ENCODE measurements at places on chromosomes 12 and 14.

- DNase-seq = no peak
These were observed 179.0 kb downstream of the FOXN3 start for GRCh38 chr14:89237921-89238529.

GRCh38 chr12:1919763-1920162, 1.3 kb upstream of the CACNA2D4 start:
- no peak for DNase-seq

GRCh38 chr12:41479426-41479825, 291.3 kb downstream of the PDZRN4 start:
- no peak for DNase-seq

DNA sequence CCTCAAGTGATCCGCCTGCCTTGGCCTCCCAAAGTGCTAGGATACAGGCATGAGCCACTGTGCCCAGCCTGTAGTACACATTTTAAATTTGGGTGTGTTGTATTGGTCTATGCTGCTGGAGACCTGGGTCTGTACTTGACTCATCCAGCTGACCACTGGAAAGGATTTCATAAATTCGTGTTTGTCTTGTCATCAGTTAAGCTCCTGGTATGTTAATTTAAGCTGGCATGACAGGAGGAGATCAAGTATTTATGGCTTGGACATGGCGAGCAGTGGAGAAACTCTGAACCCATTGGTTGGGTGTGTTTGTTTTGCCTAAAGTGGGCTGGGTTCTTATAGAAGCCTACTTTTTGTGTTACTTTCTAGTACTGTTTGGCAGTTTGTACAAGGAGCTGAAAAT, 24.2 kb downstream of the YY1 start:
- DNase-seq = no peak

DNA sequence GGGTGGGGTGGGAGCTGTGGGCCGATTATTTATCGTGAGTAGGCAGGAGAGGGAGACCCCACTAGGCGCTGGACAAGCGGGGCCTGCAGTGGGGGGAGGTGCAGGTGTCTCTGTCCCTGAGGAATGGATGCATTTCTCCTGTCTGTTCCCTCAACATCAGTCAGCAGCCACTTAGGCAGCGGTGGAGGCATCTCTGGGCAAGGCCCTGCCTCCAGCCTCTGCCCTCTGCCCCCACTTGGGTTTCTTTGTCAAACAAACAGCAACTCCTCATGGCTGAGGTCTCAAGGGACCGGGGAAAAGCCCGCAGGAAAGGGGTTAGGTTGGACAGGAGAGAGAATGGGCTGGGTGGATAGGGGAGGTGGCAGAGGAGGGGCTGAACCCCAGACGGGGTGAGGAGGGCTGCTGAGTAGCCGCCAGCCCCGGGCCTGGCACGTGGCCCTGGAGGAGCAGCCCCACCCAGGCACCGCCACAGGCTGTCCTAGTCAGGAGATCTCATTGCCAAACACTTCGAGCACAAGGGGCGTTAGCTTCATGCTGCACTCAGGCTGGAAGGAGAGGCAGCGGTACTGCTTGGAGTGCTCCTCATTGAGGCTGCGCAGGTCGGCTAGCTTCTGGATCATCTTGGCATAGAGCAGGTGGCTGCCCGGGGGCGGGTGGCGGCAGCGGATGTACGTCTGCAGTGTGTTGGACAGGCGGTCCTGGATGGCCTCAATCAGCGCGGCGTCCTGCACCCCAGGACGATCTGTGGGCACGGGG, 24.7 kb upstream of the HDAC7 start:
- no peak for DNase-seq

- no peak for DNase-seq
These were observed 91.9 kb upstream of the LMNTD1 start for GRCh38 chr12:25644979-25645378.

GRCh38 chr12:107522692-107523477, 162.7 kb upstream of the PWP1 start:
- DNase-seq = no peak

- DNase-seq = no peak
These were observed 35.1 kb downstream of the PELI2 start for GRCh38 chr14:56153267-56153666.

GRCh38 chr12:30847259-30847658, 79.3 kb upstream of the TSPAN11 start:
- no peak for DNase-seq

GRCh38 chr12:106369624-106370346, 12.2 kb downstream of the POLR3B start:
- no peak for DNase-seq

DNA sequence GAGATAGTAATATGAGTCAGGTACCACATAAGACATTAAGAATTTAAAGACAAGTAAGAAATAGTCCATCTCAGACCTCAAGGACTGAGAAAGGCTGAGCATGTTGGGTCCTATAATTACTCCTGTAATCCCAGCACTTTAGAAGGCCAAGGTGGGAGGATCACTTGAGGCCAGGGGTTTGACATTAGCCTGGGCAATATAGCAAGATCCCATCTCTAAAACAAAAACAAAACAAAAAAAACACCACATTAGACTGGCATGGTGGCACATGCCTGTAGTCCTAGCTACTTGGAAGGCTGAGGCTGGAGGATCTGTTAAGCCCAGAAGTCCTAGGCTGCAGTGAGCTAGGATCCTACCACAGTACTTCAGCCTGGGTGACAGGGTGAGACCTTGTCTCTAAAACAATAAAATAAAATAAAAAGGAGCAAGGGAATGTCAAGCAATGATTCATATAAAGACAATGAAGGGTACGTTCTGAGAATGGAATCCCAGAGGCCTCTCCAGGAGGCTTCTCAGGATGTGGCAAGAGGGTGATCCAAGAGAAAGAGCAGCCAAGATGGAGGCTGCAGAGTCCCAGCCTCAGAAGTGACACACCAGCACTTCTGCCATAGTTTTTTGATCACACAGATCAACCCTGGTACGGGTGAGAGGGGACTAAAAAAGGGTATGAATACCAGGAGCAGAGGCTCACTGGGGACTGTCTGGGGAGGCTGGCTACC, 206.4 kb downstream of the CRADD start:
- no peak for DNase-seq

DNA sequence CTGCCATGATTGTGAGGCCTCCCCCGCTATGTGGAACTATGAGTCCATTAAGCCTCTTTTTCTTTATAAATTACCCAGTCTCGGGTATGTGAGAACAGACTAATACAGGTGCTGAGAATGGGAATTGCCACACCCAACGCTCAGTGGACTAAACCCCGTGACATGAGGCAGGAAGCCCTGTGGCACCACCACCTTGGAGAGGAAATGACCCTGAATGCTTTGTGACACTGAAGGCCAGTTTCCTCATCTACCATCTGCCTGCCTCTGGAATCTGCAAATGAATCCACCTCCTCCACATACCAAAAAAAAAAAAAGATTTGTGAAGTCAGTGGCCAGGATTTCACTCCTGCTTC, 41.6 kb downstream of the NT5DC3 start:
- DNase-seq = no peak

GRCh38 chr14:61596990-61597389, 98.3 kb upstream of the HIF1A start:
- DNase-seq = no peak

GRCh38 chr14:56120091-56120691, 2.0 kb downstream of the PELI2 start:
- no peak for DNase-seq

DNA sequence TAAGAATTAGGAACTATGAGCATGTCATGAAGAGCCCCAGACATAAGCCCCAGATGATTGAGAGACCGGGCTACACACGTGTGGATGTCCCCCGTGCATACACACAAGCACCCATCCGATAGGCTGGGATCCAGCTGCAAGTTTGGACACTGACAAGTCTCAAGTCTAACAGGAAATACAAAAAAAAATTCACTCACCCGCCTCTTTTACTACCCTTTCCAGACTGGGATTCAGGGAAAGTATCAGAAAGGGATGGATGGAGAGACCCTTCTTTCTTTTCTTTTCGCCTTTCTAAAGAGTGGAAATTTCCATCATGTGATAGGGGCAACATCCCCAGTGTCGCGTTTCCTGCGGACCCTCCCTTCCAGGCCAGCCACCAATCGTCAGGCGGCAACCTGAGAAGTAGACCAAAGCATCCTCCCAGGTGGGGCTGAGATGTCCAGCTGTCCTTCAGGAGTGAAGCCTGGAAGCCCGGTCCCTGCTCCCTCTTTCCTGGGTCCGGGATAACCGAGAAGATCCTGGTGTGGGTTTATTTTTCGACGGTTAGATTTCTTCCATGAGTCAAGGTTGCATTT, 6.4 kb upstream of the SLC38A4 start:
- no peak for DNase-seq

DNA sequence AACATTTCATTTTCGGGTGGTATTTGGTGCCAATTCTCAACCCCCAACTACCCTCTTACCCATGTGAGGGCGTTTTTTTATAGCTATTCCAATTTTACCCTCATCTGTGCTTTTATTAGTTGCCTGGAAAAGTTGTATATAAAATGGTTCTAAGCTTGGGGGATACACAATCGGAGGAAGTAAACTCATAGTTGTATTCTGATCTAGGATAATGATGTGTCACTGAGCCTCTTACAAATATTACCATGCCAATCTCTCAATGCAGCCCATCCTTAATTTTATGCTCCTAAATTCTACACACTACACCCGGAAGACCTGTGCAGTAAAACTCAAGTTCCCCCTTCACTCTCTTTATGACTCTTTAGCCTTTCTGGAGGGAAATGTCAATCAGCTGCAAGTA, 1206.5 kb upstream of the FLRT2 start:
- no peak for DNase-seq

DNA sequence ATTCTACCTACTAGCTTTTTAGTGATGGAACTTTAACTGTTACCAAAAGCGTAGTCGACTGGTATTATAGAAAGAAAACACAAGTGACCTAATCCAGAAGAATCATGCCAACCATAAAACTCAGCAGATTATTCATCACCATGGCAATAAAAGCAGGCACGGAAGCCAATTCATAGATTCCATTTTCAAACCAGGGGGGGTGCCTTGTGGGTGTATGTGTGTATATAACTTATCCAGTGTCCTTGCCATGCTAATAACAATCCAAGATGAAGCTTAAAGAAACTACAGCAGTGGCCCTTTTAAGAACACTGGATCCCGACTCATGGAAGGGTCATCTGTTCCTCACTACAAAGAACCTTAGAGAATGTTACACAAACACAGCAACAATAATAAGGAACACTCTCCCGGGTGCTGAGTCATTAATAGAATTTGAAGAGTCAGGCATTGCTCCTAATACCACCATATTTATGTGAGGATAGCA, 61.0 kb downstream of the EPS8 start:
- no peak for DNase-seq

- no peak for DNase-seq
These were observed 78.0 kb upstream of the DICER1 start for GRCh38 chr14:95235351-95235750.
